A549 treated with DMSO at 1 μM for 4 hours (cell line): ENCODE measurements at places on chromosomes 2 and 18. TPM values are rescaled to one million over a fixed set of nuclear protein-coding genes. Genes with fewer than 3 reads are reported as not detected.

The CTLA4 gene
- not detected in 5 replicates for total RNA-seq

The CD8B gene
- total RNA-seq = not detected in 5 replicates

The RFTN2 gene
- not detected in 5 replicates for total RNA-seq

The CTIF gene
- total RNA-seq = 13.2 to 16.9 TPM (median 14.8 TPM) in 5 replicates

The CHRND gene
- total RNA-seq = not detected in 5 replicates

The AQP12A gene
- not detected in 5 replicates for total RNA-seq

The CTNNA2 gene
- 0.17 to 0.52 TPM (median 0.22 TPM) in 5 replicates for total RNA-seq

The GPC1 gene
- 175 to 222 TPM (median 194 TPM) in 5 replicates for total RNA-seq

The MALL gene
- 149 to 172 TPM (median 158 TPM) in 5 replicates for total RNA-seq

The CEBPZ gene
- total RNA-seq = 73.5 to 86.2 TPM (median 81.7 TPM) in 5 replicates

The CFAP221 gene
- total RNA-seq = 0.17 to 0.47 TPM (median 0.33 TPM) in 5 replicates

The ACVR1C gene
- total RNA-seq = 0.01 to 0.07 TPM in 2 of 5 replicates, not detected in the others

The EEF1B2 gene
- total RNA-seq = 998 to 1,236 TPM (median 1,052 TPM) in 5 replicates

The LRRTM1 gene
- total RNA-seq = not detected in 5 replicates

The LYPD1 gene
- 15.1 to 20.5 TPM (median 18.2 TPM) in 5 replicates for total RNA-seq

The DYNAP gene
- not detected in 5 replicates for total RNA-seq

The IL36G gene
- not detected in 5 replicates for total RNA-seq

The ASB18 gene
- not detected in 5 replicates for total RNA-seq

The EVX2 gene
- total RNA-seq = not detected in 5 replicates

The PRKAG3 gene
- not detected in 5 replicates for total RNA-seq

The SEC11C gene
- total RNA-seq = 53.1 to 67.2 TPM (median 59.3 TPM) in 5 replicates

The SULT1C2 gene
- 0.22 to 0.72 TPM (median 0.45 TPM) in 5 replicates for total RNA-seq

The IL36B gene
- total RNA-seq = 0.15 to 0.25 TPM (median 0.24 TPM) in 3 of 5 replicates, not detected in the others

The NYAP2 gene
- total RNA-seq = 0.02 to 0.03 TPM (median 0.02 TPM) in 3 of 5 replicates, not detected in the others

The APCDD1 gene
- total RNA-seq = not detected in 5 replicates

The GAL3ST2 gene
- 0.23 to 0.40 TPM (median 0.34 TPM) in 4 of 5 replicates, not detected in the other for total RNA-seq

The VAMP5 gene
- 0.15 TPM in 1 of 5 replicates, not detected in the others for total RNA-seq

The GREB1 gene
- 2.4 to 3.7 TPM (median 3.2 TPM) in 5 replicates for total RNA-seq

The HTR2B gene
- 0.07 to 0.22 TPM (median 0.09 TPM) in 5 replicates for total RNA-seq

The CROCC2 gene
- total RNA-seq = not detected in 5 replicates

The LINC00305 gene
- total RNA-seq = not detected in 5 replicates

The STPG4 gene
- not detected in 5 replicates for total RNA-seq

The CKAP2L gene
- 11.8 to 17.4 TPM (median 16.0 TPM) in 5 replicates for total RNA-seq

The STAT1 gene
- 60.5 to 71.8 TPM (median 66.2 TPM) in 5 replicates for total RNA-seq

The MCM6 gene
- 50.5 to 57.0 TPM (median 56.0 TPM) in 5 replicates for total RNA-seq

The PRSS56 gene
- total RNA-seq = 0.09 to 0.16 TPM (median 0.12 TPM) in 4 of 5 replicates, not detected in the other

The C1GALT1C1L gene
- 1.7 to 2.3 TPM (median 2.1 TPM) in 5 replicates for total RNA-seq
